ENCODE measurements at places on chromosomes 3 and 15.
A peak's percentile ranks its signal among the peaks of the same experiment; 100 is the strongest.

DNA sequence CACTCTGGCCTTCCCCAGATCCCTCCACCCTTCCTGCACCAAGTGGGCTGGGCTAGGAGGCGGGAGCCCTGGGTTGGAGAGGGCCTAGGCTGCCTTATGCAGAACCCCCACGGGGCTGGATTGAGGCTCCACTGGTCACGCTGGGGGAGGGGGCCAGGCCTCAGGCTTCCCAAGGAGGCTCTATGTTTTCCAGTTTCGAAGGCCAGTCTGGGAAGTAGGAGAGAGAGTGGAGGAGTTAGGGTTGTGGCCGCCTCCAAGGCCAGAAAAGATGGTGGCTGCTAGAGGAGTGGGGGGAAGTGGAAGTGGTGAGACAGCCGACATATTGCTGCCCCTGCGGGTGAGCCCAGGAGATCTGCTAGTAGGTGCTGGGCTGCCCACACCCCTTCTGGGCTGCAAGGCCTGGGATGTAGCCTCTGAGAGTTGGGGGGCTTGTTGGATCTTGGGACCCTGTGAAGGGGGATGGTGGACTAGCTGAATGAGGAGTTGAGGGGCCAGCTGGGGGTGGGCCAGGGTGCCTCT lies 1.2 kb downstream of the GNAI2 start:
- no peak for DNase-seq

GRCh38 chr15:71662306-71662705 lies 148.0 kb upstream of the NR2E3 start:
- no peak for DNase-seq

DNA sequence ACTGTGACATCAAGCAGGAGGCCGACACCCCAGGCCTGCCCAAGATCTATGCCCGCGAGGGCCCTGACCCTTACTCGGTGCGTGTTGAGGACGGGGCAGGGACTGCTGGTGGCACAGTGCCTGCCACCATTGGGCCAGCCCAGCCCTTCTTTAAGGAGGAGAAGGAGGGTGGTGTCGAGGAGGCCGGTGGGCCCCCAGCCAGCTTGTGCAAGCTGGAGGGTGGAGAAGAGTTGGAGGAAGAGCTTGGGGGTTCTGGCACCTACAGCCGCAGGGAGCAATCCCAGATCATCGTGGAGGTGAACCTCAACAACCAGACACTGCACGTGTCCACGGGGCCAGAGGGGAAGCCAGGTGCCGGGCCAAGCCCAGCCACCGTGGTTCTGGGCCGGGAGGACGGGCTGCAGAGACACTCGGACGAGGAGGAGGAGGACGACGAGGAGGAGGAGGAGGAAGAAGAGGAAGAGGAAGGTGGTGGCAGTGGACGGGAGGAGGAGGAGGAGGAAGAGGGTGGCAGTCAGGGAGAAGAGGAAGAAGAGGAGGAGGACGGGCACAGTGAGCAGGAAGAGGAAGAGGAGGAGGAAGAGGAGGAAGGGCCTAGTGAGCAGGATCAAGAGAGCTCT lies 5.4 kb downstream of the ZBTB47 start:
- no peak for DNase-seq

GRCh38 chr3:44762690-44763089 lies 1.1 kb downstream of the KIF15 start:
- DNase-seq: no peak

GRCh38 chr3:65667963-65668362 lies 370.8 kb downstream of the MAGI1 start:
- no peak for DNase-seq

- DNase-seq: no peak
Measured at GRCh38 chr3:194661374-194661773, 10.6 kb downstream of the LSG1 start.

- no peak for DNase-seq
Measured at GRCh38 chr3:55645422-55645821, 158.3 kb upstream of the WNT5A start.

- DNase-seq: peak; percentile 58
Measured at GRCh38 chr3:64267721-64268604, 42.7 kb upstream of the PRICKLE2 start.

DNA sequence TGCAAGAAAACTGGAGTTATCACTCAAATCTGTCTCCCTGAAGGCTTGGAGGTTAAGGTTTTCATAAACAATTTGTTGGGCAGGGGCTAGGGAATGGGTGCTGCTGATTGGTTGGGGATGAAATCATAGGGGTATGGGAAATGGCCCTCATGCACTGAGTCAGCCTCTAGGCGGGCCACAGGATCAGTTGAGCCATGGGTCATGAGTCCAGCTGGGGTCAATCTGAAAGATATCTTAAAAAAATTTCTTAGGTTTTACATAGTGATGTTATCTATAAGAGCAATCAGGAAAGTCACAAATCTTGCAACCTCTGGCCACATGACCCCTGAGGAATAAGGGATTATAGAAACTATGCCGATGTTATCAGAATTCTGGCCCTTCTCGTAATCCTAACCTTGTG lies 491.7 kb downstream of the ZIC1 start:
- DNase-seq: no peak

- no peak for DNase-seq
Measured at GRCh38 chr3:33940149-33940548, 141.7 kb downstream of the PDCD6IP start.

- DNase-seq: peak; percentile 56
Measured at GRCh38 chr15:92819278-92820235, 80.6 kb upstream of the CHD2 start.

- DNase-seq: no peak
Measured at GRCh38 chr3:122835590-122835989, 40.7 kb downstream of the SLC49A4 start.

DNA sequence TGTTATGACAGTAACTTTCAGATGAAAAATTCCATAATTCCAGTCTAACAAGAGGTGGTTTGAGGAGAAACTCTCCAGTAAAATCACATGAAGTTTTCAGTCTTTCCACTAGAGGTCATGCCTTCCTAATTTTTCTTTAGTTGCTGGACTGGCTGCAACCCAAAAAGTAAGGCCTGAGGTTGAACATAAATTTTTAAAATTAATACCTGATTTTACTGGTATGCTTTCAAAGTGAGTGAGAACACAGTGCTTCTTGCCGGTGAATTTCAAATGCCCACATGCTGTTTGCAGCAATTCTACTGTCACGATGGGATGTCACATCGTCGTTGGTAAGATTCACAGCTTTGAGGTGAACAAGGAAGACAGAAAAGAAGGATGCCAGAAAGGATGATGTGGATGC lies 89.0 kb upstream of the FGF12 start:
- DNase-seq: peak; percentile 63

- DNase-seq: no peak
Measured at GRCh38 chr15:91950631-91951329, 97.3 kb downstream of the SLCO3A1 start.

DNA sequence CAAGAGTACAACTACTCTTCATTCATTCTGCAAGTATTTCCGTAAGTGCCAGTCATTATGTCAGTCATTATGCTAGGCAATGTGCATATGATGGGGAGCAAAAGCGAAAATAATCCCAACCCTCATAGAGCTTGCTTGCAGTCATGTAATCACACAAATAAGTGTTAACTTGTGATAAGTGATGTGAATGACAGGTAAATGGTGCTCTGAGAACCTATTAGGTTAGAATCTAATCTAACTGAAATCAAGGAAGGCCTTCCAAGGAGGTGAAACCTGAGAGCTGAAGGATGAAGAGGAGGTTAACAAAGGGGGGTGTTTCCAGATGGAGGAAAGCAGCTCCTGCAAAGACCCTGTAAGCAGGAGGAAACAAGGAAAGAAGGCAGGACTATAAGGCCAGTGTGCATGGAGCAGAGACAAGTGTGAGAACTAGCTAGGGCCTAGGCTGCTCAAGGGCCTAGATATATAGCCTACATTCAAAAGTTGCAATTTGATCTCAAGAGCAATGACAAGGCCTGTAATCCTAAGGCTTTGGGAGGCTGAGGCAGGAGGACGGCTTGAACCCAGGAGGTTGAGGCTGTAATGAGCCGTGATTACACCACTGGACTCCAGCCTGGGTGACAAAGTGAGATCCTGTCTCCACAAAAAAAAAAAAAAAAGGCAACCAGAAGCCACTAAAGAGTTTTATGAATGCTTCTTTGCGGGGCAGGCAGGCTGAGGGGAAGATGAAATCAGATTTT lies 5.3 kb downstream of the PTPN9 start:
- DNase-seq: no peak

Data from small intestine (tissue), 16 donors.